LoVo (cell line): ENCODE measurements at places on chromosomes 16 and 17.
A peak's percentile ranks its signal among the peaks of the same experiment; 100 is the strongest.

DNA sequence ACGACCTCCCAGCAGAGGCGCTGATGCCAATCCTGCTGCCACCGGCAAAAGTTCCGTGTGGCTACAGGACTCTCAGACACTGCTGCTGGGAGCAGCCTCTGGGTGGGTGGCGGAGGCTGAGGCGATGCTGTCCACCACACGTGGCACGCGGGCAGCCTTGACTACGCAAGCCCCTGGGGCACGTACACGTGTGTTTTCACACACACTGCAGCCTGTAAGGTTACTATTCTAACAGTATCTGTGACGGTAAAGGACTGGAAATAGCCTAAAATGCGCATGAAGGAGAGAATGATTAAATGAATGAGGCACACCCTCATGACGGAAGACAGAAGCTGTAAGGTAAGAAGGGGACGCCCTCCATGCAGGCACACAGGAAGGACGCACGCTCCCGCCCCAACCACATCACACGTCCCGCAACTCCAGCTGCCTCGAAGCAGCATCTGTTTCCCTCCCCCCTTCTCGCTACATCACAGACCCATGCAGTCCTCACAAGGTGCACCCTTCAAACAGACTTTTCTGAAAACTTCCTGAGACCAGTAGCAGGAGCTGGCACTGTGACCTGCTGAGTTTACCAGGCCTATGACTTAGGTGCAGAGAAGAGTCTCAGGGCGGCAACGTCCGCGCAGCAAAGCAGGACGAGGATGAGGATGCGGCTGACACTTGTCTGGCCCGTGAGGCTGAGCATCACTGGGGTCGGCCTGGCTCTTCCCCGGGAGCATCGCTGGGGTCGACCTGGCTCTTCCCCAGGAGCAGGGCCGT, 28.7 kb upstream of the FASN start:
- DNase-seq: no peak

- no peak for DNase-seq
These were observed 131.7 kb downstream of the ABCC1 start for GRCh38 chr16:16081141-16081540.

DNA sequence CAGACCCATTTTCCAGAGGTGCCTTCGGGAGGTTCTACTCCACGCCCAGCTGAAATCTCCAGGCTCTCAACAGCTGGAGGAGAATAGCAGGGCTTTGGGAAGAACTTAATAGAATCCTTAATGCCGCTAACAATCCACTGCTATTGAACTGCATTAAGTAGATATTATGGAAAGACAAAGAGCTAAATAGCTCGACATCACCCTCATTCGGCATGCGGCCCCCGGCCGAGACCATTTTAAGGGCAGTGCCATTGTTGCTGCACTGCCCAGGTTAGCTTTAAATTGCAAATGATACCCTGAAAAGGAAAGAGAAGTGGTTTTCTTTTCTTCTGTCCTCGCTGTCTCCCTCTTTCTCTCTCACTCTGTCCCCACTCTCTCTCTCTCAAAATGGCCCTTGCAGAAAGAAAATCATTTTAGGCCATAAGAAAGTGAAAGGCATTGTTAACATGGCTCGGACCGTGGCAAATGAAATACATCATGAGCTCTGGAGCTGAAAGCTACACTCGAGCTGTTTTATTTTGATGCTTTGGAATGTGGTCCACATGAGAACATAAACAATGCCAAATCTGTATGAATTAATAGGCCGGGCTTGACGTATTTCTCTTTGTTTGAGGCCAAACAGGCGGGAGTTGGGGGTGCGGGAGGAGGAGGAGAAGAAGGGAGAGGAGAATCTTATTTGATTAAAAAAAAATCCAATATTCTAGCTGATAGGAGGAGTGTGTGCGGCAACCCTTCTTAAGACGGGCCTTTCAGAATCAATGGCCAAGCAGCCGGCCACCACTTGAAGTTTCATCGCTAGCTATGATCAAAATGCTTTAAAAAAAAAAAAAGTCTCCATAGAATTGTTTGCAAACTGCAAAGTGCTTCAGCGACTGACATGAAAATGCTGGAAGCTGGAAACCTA, 298.8 kb upstream of the IRX3 start:
- no peak for DNase-seq

DNA sequence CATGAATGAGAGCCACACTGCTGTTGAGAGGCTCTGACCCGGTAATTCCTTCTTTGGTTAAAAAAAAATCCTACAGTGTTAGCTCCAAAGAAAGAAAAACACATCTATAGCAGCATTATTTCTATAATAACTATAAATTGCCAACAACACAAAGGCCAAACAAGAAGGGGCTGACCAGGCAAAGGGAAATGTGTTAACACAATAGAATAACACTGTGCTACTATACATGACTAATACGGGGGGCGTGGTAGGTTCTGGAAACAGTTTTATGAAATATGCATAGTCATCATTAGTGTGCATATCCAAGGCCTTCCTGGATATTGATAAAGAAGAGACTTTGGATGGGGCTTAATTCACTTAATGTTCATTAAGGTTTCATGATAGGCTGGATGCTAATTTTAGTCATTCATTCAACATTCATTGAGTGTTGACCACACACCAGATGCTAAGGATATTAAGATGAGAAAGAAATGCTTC, 50.0 kb upstream of the CCL1 start:
- DNase-seq: no peak

DNA sequence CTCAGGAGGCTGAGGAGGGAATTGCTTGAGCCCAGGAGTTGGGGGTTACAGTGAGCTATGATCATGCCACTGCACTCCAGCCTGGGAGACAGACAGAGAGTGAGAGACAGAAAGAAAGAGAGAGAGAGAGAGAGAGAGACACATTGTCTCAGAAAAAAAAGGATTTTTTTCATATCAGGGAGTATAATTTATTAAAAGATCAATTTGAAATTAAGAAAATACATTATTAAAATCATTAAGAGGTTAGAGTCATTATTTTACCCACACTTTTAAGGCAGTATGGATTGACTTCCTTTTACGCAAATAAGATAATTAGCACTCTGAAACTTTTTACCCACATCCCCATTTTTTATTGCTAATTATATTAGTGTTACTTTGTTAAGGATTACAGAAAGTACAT, 804.3 kb downstream of the CDH11 start:
- DNase-seq: no peak

DNA sequence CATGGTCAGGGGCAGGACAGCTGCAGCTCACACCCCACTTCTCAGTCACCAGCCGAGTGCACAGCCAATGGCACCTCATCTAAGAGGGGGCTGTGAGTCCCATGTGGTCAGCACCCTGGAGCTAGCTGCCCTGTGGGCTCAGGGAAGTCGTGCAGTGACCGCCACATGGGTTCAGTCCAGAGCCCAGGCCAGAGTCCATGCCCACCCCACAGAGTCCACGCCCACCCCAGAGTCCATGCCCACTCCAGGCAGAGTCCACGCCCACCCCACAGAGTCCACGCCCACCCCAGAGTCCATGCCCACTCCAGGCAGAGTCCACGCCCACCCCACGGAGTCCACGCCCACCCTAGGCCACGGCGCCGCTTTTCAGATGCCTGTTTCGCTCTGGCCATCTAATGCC, 24.1 kb downstream of the SLC7A5 start:
- no peak for DNase-seq

GRCh38 chr17:56688151-56688550, 94.7 kb downstream of the NOG start:
- DNase-seq: no peak

DNA sequence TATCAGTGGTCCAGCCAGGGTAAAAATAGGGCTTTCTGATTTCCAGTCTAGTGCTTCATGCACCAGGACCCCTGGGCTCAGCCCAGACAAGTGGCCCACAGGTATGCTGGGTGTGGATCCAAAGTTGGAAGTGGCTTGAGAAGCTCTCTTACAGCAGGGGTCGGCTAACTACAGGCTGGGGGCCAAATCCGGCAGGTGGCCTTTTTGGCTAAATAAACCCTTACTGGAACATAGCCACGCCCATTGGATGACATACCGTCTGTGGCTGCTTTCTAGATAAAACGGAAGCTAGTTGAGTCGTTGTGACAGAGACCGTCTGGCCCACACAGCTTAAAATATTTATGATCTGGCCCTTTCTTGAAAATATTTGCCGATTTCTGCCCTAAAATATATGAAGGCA, 119.0 kb upstream of the CDC42EP4 start:
- no peak for DNase-seq

- peak; percentile 54 for DNase-seq
These were observed 418.0 kb upstream of the PSMD7 start for GRCh38 chr16:73878611-73879010.

DNA sequence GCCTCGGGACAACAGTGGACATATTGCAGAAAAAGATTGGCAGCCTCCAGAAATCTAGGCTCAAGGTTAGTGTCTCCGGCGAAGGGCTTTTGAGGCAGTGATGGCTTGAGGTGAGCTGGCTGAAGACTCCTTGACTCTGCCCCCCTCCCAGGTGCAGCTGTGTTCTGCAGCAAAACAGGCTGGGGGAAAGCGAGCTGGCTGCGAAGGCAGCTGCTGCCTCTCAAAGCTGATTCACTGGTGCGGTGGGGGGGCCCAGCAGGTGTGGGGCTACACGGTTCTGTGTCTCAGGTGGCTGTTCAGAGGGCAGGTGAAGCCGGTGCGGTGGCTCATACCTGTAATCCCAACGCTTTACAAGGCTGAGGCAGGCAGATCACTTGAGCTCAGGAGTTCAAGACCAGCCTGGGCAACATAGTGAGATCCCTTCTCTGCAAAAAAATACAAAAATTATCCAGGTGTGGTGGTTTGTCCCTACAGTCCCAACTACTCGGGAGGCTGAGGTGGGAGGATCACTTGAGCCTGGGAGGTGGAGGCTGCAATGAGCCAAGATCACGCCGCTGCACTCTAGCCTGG, 22.9 kb downstream of the C16orf96 start:
- no peak for DNase-seq

- DNase-seq: no peak
These were observed 362.3 kb upstream of the RBFOX1 start for GRCh38 chr16:6970171-6970857.

DNA sequence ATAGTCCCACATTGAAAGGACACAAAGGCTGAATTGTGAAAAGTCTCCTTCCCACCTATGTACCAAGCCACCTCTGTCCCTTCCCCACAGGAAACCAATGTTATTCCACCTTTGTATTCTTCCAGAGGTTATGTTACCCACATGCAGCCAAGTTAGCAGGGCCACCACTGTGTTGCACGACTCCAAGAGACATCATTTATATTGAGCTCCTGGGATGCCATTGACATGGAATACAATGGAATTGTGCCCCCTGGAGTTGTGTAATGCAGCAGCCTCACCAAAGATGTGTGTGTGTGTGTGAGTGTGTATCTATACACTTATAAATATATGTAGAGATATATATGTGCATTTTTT, 21.6 kb upstream of the MSI2 start:
- DNase-seq: no peak

DNA sequence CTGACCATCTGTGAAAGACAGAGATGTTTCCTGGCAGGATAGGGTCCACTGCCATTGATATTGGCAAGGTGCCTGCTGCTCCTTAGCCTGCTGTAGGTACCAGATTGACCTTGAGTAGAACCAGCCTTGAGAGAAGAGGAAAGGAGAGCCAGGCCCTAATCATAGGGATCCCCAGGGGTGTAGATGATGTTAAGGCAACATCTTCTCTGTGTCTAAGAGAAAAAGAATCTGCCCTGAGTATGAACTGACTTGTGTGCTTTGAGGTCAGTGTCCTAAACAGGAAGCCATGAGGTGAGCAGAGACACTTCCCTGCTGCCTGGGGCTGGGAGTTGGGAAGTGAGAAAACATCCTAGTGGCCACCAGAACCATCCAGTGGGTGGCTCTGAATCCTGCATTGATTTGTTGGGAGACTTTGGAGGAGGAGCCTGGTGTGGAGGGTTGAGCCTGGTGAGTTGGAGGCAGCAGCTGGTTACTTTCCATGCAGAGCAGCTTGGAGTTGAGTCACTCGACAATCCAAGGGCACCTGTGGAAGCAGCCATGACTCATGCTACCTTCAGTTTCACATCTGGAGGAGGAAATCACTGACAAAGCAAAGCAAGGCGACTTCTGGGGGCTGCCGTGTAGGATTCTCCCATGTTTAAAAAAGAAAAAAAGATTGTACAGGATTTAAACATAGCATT, 47.8 kb downstream of the BMERB1 start:
- DNase-seq: peak; percentile 89

- DNase-seq: no peak
These were observed 863 bp downstream of the CASKIN1 start for GRCh38 chr16:2195322-2196161.

GRCh38 chr17:64938925-64939474, 19.7 kb upstream of the LRRC37A3 start:
- no peak for DNase-seq

GRCh38 chr16:86221085-86221484, 289.2 kb upstream of the FOXF1 start:
- no peak for DNase-seq

DNA sequence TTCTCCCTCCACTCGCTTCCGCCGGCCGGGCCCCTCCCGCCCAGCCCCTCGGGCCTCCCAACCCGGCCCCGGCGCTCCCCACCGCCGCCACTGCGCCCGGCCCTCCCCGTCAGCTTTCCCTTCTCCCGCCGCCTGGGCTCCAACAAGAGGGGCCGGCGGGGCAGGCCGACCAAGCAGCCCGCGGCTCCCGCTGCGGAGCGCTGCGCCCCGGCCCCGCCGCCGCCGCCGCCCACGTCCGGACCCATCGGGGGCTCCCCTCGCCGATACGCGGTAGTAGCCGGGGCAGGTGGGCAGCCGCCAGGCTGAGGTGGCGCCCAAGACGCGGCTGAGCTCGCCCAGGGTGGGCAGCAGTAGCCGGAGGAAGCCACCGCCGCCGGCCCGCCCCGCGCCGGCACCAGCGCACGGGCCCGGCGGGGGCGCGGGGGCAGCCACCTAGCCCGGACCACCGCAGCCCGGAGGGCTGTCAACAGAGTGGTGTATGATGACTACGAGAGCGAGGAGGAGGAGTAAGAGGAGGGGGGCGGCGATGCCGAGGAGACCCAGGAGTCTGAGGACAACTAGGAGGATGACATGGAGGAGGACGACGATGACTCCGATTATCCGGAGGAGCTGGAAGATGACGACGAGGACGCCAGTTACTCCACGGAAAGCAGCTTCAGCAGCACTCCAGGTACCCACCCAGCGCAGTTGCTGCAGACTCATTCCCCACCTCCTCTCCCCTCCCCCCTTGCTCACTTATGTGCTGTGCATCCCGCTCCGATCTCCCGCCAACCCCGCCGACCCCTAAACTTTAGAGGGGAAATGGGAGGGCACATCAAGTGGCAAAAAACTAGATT, 498 bp downstream of the LRRC37B start:
- no peak for DNase-seq

- DNase-seq: no peak
These were observed 5.0 kb downstream of the TSPAN10 start for GRCh38 chr17:81641825-81642489.

- DNase-seq: no peak
These were observed 45.0 kb downstream of the CDH13 start for GRCh38 chr16:82671741-82672140.

- no peak for DNase-seq
These were observed 344.9 kb downstream of the CPPED1 start for GRCh38 chr16:12458591-12459358.

DNA sequence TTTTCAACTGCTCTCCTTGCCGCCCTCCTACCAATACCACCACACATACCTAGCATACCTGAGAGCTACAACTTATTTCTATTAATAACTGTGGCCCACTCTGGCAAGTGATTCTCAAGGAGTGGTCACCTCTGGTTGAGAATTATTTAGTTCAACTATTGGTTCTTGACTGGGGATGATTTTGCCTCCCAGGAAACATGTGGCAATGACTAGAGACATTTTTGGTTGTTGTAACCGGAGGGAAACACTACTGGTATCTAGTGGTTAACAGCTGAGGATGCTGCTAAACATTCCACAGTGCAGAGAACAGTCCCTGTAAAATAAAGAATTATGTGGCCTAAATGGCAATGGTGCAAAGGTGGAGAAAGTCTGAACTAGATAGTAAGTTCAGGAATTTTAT, 96.7 kb downstream of the TRIM37 start:
- DNase-seq: no peak
